ENCODE measurements at places on chromosomes 3 and 15.

- DNase-seq: no peak
Observed at GRCh38 chr3:19347671-19348070, 199.4 kb downstream of the KCNH8 start.

DNA sequence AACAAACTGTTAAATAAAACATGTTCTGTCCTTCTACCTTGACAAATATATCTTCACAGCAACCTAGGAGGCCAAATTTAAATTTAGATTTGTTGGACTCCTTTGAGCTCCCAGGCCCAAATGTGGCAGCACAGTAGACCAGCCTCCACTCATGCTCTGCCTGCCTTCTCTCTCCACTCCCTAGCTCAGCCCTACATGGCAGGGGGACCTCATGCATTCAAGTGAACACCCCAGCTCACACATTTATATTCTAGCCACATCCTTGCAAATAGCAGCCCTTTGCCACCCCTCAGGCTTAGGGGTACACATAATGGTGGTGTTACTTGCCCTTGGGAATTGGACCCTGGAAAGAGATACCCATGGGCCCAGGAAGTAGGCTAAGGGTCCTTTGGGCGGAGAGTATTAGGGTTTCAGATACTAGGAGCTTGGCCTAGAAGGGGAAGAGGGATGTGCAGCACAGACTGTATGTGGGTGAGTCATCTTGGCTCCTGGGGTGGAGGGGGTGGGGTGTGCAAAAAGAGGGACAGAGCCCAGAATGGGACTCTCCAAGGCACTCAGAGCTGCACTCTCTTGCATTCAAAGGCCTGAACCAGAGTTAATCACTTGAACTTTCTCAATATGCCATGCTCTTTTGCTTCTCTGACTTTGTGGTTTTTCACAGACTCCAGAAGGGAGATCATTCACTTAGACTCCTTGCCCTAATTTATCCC lies 268.4 kb upstream of the ROPN1 start:
- DNase-seq: no peak

GRCh38 chr15:65028338-65028737 lies 1.1 kb downstream of the MTFMT start:
- no peak for DNase-seq

DNA sequence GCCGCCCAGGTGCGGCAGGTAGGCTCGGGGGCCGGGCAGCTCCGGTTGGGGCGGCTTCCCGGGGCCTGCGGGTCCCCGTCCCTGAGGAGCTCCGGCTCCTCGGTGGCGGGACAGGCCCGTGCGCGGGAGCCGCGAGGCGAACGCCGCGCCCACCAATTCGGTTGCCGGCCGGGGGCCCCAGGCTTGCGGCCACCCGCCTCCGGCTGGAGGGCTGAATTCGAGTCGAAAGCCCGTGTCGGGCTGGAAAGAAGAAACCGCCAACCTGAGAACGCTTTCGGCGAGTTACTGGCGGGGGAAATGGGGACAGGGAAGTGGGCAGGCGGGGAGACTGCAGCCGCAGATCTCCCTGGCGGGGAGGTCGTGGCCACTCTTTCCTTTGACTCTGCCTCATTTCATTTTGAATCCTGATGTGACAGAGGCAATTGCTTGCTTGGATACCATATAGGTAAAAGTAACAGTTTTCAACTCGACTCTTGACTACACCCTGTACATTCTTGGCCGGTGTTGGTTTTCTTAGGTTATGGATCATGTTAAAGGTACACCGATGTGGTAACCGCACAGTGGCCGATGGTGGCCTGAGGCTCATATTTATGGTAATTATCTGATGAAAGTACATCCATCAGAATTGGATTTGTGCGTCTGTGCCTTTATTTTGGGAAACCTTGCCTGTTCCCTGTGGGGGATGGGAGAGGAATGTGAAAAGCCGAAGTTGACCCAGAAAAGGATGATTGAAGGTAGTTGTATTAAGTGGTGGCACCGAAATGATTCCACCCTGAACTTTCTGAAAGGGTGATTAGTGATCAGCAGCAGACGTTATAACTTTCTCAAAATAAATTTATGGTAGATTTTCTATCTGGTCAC lies 1.7 kb downstream of the B3GNT5 start:
- DNase-seq: peak; percentile 37

GRCh38 chr3:43155464-43156121 lies 49.7 kb upstream of the POMGNT2 start:
- peak; percentile 49 for DNase-seq

DNA sequence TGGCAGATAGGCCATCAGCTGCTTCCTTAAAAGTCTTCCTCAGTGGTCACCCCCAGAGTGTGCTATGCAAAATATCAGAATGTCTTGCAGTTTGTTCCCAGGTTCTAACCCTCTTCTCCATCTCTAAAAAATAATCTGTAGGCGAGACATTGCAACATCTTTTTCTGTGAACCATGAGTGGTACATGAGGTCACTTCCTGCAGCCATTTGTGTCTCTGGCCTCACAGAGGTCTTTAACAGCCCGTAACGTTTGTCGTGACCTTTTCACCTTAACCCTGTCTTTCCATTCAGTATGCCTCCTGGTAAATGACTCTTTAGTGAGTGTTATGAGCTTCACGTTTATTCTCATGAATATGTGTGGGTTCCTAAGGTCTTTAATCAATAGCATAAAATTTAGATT lies 145.4 kb downstream of the KLHL25 start:
- DNase-seq: no peak

Data from transverse colon (tissue), 4 donors.